ENCODE measurements at places on chromosomes 13 and 19. TPM values are rescaled to one million over a fixed set of nuclear protein-coding genes. Genes with fewer than 3 reads are reported as not detected.

The CASP14 gene
- total RNA-seq: not detected

The ZIK1 gene
- 11.3 TPM for total RNA-seq

The ADAT3 gene
- total RNA-seq: 2.1 TPM

The ZFP36 gene
- 3.7 TPM for total RNA-seq

The ZNF850 gene
- total RNA-seq: 1.2 TPM

The PLK5 gene
- not detected for total RNA-seq

The RDH8 gene
- total RNA-seq: not detected

The SLC46A3 gene
- 12.3 TPM for total RNA-seq

The METTL21C gene
- total RNA-seq: not detected

The ZC3H4 gene
- 7.5 TPM for total RNA-seq

The DIRAS1 gene
- total RNA-seq: 1.2 TPM

The RASIP1 gene
- total RNA-seq: 0.59 TPM

The MCEMP1 gene
- total RNA-seq: not detected

The KCTD15 gene
- total RNA-seq: 28.8 TPM

The KCNN4 gene
- 7.5 TPM for total RNA-seq

The GARIN5A gene
- total RNA-seq: 0.53 TPM

The YJEFN3 gene
- 0.15 TPM for total RNA-seq

The ZNF534 gene
- total RNA-seq: not detected

The LONP1 gene
- total RNA-seq: 116 TPM

The SSC5D gene
- 5.7 TPM for total RNA-seq

The GRK1 gene
- total RNA-seq: not detected

The TMEM38A gene
- 3.7 TPM for total RNA-seq

The ZBTB32 gene
- total RNA-seq: not detected

The RNF225 gene
- 0.15 TPM for total RNA-seq

The ZNF649 gene
- 8.1 TPM for total RNA-seq

The SLC10A2 gene
- total RNA-seq: not detected

The PRX gene
- 0.90 TPM for total RNA-seq

The ZNF583 gene
- 12.6 TPM for total RNA-seq

The ELSPBP1 gene
- total RNA-seq: not detected

The BCAM gene
- total RNA-seq: 2.6 TPM

The CDC16 gene
- 35.9 TPM for total RNA-seq

The ZNF470 gene
- total RNA-seq: 7.8 TPM

The ZNF681 gene
- 0.30 TPM for total RNA-seq

The TMPRSS9 gene
- not detected for total RNA-seq

The TSC22D1 gene
- 29.7 TPM for total RNA-seq

The CPAMD8 gene
- total RNA-seq: 0.12 TPM

The KLK4 gene
- not detected for total RNA-seq

The SERPINE3 gene
- not detected for total RNA-seq

The ZNF726 gene
- 1.4 TPM for total RNA-seq

The VAV1 gene
- total RNA-seq: not detected

The OVOL3 gene
- total RNA-seq: not detected

The KIR2DL3 gene
- total RNA-seq: not detected

The CYP2A6 gene
- total RNA-seq: not detected

The LILRB1 gene
- not detected for total RNA-seq

The PVR gene
- total RNA-seq: 32.4 TPM
